Mucosa of descending colon (tissue), 3 donors: ENCODE measurements at places on chromosomes 4 and X. TPM values are rescaled to one million over a fixed set of nuclear protein-coding genes. Genes with fewer than 3 reads are reported as not detected.

The CD40LG gene
- total RNA-seq = 0.23 TPM

- no peak for DNase-seq
Observed at GRCh38 chr4:54363037-54363436, 133.9 kb downstream of the PDGFRA start.

GRCh38 chr4:184534511-184535391 lies 60.4 kb upstream of the IRF2 start:
- DNase-seq = no peak

DNA sequence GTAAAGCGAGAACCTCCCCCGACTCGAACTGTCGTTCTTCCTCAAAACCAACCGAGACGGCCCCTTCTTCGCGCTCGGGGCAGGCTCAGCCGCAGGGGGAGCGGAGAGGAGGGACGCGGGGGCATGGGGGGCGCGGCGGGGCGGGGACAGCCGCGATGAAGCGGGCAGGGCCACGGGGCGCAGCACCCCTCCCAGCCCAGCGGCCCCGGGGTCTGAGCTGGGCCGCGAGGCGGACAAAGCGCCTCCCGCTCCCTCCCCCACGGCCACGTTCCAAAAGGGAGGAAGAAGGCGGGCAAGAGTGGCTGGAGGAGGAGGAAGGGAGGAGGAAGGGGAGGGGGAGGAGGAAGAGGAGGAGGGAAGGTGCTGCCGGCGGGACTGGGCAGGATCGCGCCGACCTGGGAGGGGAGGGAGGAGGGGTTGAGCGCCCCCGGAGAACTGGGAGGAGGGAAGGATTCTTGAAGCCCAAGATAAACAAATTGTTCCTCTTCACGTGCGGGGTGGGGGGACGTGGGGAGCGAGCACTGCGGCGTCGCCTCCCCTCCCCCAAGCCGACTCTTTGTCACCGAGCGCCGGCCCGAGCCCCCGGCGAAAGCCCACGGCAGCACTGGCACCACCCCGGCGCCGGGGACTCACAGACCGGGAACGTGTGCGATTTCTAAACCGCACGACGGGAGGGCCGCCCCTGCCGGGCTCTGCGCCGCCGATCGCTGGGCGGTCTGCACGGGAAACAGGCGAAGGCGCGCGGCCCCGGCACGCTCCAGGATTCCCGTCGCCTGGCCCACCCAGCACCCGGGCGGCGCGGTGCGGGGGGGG lies 2.9 kb downstream of the MAML3 start:
- peak; percentile 88 for DNase-seq

The TLR6 gene
- total RNA-seq = 2.3 TPM

- DNase-seq = no peak
Observed at GRCh38 chrX:8868906-8869305, 67.7 kb upstream of the FAM9A start.

The PLAC1 gene
- not detected for total RNA-seq

DNA sequence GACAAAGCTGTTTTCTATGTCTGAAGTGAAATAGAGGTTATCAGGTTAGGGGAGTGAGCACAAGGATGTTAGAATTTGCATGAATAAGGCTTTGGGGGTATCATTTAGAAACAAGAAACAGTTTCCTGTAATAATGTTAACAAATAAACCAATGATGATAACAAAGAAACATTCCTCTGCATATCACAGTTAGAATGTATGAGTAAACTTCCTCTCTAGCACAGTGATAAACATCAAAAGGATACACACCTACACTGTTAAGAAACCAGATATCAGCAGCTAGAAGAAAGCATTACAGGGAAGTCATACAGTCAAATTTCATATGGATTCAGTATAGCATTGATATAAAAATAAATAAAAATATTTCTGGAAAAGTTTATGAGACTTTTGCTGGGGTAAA lies 340.0 kb upstream of the MAGEB16 start:
- no peak for DNase-seq

DNA sequence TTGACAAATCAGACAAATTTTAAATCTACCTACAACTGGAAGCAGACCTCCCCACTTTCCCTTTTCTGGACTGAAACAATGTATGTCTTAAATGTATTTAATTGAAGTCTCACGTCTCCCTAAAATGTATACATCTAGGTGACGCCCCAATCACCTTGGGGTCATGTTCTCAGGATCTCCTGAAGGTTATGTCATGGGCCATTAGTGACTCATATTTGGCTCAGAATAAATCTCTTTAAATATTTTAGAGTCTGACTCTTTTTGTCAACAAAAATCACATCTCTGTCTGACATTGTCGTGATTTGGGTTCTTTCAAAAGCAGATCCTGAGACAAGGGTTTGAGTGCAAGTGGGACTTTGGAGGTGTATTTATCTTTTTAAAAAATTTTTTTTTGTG lies 26.2 kb upstream of the BOD1L1 start:
- DNase-seq = no peak

- DNase-seq = peak; percentile 21
Observed at GRCh38 chr4:47031751-47032404, 511 bp downstream of the GABRB1 start.

DNA sequence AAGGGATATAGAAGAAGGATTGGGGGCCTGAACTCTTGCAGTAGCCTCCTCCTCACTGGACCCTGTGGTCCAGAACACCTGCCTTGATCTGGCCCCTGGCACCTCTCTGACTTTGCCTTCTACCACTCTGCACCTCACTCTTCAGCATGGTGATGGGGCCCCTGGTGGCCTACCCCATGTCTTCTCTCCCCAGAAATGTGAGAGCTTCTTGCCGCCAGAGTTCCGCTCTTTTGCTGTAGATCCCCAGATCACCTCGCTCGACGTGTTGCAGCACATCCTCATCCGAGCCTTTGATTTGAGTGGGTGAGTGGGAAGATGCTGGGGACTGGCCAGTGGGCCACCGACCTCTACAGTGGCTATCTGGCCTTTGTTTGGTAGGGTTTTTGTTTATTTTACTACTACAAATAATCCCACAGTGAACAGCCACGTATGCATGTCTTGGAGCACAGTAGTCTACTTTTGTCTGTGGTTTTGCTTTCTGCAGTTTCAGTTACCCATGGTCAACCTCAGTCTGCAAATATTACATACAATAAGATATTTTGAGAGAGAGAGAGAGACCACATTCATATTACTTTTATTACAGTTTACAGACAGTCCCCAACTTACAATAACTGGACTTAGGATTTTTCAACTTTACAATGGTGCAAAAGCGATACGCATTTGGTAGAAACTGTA lies 1.8 kb downstream of the TBC1D25 start:
- DNase-seq = no peak

GRCh38 chr4:100843910-100844309 lies 326.1 kb upstream of the EMCN start:
- DNase-seq = no peak

DNA sequence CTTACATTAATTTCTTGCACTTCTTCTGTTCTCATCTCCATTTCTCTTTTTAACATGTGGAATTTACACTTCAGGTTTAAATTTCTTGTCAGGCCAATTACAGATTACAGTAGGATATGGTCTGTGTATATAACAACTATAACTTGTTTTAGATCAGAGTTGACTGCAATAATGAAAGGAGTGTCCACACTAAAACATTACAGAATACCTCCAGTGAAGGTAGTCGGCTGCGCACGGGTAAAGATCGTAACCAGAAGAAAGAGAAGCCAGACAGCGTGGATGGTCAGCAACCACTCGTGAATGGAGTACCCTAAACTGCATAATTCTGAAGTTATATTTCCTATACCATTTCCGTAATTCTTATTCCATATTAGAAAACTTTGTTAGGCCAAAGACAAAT lies 32.6 kb upstream of the FMR1NB start:
- peak; percentile 35 for DNase-seq

- DNase-seq = no peak
Observed at GRCh38 chrX:149571770-149572169, 15.5 kb downstream of the MAGEA9B start.

DNA sequence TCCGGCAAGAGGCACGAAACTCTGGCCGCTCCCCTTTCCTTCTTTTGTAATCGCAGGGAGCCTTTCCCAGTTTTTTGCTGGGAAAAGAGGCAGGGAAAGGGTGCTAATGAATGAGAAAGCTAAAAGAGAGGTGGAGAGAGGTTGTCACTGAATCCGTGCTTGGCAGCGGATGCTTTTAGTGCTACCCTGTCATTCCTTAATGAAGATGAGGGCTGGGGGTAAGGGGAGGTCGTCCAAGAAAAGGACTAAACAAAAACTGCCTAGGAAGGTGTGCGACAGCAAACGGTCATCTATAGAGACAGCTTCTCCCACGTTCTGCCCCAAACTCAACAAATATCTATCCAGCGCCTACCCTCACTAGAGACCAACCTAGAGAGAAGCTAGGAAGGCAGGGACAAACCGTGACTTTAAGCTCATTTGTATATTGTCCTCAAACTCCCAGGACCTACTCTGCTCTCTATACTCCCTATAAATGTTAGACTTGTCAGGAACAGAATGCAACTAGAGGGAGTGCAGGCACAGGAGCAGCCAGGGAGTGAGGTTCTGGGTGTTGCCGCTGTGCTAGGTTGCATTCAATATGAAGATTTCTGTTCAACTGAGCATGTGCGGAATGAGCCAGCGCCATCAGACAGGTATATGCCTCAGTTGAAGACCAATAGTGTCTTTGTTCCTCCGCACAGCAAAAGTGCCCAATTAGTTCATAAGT lies 777 bp upstream of the CASK start:
- DNase-seq = no peak

The XAGE1A gene
- total RNA-seq = not detected

GRCh38 chrX:1465286-1466231 lies 12.8 kb upstream of the ASMTL start:
- DNase-seq = no peak

GRCh38 chr4:150366487-150366999 lies 215.4 kb upstream of the MAB21L2 start:
- DNase-seq = no peak
